ENCODE measurements at places on chromosomes 3 and 15.

GRCh38 chr15:82680200-82681102, 29.2 kb downstream of the AP3B2 start:
- no peak for DNase-seq

DNA sequence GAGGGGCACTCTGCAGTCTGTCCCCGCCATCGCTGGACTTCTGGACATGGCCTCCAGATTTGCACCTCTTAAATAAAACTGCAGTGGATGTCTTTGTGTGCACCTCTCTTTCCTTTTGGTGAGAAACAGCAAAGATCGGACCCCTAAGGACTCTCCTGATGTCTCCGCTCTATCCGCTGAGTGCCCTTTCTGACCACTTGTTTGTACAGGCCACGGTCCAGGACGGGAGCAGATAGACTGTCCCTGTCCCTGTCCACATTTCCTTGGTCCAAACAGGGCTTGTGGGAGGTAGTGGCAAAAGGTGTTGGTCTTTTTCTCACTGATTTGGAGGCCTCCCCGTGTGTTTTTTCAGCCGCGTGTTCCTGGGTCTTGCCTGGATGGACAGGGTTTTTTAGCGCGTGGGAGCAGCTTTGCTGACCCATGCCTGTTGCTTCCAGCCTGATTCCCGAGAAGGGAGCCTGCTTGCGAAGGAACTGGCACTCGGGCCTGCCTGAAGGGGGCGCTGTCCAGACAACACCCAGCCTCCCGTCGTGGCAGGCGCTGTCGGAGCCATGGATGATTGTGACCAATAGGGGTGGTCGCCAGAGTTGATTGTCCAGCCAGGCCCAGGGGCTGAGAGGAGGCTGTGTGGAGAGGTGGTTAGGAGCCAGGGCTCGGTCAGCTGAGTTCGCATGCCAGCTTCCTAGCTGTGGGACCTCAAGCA, 13.2 kb upstream of the STAB1 start:
- DNase-seq, result no peak

- no peak for DNase-seq
Measured at GRCh38 chr3:13845806-13846205, 34.1 kb downstream of the WNT7A start.

DNA sequence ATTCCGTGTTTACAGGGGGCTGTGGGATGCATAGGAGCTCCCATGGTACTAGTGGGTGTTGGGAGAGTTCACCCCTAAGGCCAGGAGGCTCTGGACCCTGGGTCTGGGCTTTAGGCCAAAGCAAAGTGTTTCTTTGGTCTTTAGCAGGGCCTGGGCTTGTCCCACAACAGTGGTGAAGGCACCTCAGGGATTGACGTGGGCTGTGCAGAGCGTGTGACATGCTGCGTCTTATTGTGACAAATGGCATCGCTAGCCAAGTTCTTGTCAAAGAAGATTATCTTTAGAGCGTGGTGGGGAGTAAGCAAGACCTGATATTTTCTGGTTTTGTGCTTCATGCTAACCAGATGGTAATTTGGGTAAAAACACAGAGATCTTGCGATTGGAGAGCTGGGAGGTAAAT, 170.1 kb downstream of the APBA2 start:
- DNase-seq, result no peak

DNA sequence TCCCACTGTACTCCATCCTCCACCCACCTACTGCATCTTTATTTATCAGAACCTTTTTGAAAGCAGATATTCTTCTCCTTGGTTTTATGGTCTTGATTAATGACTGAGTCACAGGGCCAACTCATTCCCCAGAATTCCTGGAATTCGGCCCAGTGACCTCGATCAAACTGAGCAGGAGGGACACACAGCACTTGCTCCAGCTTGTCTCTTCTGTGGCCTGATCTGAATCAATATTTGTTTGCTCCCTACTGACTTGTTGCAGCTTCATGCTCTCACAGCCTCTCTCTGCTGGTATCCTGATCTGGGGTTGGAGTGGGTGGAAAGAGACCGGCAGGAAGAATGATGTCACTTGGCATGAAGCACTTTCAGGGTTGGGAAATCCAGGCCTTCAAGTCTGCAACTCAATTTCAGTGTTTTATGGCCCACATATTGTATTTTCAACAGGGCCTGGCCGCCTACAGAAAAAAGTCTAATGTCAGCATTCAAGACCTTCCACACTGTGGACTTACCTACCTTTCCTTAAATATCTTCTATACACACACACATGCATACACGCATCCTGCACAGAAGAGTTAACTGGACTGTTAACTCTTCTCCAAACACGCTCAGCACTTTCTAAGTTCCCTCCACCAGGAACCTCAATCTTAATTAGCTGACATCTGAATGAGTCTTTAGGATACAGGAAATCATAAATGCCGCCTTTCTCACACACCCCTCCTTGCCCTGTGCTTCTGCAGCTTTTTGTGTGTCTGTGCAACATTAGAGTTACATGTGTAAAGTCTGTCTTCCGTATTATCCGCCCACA, 4.6 kb downstream of the ANXA2 start:
- DNase-seq, result peak; percentile 98

DNA sequence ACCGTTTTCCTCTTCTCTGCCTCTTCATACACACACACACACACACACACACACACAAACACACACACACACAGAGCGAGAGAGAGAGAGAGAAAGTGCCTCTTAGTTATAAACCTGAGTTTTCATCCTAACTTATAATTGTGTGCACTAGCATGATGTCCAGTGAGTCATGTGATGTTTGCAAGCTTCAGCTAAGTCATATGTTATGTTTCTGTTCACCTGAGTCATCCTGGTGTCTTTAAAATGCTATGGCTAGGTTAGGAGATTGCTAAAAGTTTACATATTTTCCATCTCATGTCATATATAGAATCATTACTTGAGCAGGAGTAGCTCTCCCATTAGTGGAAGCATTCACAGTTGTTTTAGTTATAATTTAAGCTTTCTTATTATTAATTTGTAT, 155.8 kb downstream of the EPHA6 start:
- DNase-seq, result no peak

GRCh38 chr15:31049111-31049510, 52.4 kb downstream of the TRPM1 start:
- no peak for DNase-seq

DNA sequence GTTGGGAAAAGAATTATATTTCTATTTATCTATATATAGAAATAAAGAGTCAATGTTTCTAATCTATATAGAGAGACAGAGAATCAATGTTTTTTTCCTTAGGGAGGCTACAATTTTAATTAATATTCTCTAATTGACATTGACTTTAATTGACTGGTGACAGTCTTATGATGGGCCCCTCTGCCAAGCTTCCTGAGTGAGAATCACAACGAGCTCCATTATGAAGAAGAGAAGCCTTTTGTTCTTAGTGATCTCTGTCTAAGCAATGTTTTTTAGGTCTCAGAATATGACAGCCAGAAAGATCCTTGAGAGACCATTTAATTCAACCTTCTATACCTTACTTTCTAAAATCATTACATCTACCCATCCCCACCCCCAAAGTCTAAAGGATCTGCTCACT, 70.9 kb downstream of the IGSF11 start:
- no peak for DNase-seq

DNA sequence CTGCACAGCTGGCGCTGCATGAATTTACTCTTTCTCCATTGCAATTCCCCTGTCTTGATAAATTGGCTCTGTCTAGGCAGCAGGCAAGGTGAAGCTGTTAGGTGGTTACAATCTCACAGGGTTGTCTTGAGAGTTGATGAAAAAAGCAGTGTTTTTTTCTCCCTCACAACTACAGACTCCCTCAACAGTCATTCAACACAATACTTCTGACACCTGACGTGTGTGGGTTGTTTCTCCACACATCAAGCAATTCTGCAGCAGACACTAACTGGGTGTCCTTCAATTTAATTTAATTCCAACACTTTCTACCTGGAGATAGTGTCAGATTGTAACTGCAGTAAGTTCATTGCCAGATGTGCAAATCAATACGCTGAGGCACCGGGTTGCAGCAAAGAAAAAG, 5.1 kb upstream of the SCAMP2 start:
- no peak for DNase-seq

DNA sequence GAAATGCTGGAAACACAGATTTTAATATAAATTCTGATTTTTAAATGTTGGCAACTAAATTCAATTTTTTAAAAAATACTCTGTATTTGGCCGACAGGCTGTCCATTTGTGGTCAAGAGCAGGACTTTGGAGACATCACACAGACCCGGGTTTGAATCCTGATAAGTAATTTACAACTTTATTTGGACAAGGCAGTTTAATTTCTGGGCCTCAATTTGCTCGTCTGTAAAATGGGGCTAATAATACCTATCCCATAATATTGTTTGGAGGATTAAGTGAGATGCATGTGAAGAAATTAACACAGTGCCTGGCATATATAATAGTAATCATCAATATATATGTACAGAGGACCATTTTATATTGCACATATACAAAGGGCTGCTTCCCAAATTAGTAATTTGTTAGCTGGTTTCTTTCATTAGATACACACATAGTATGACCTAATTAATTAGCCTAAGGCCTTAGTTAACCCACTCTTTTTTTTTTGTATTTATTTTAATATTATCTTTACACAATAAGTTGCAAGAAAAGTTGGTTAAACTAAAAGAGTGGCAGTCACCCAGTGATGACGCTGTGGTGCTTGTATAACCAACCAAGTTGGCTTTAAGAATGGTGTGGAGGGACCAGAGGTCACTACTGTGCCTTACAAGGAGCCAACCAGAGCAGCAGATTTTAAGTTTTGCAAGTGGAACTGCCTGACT, 665 bp downstream of the PIGB start:
- peak; percentile 22 for DNase-seq

DNA sequence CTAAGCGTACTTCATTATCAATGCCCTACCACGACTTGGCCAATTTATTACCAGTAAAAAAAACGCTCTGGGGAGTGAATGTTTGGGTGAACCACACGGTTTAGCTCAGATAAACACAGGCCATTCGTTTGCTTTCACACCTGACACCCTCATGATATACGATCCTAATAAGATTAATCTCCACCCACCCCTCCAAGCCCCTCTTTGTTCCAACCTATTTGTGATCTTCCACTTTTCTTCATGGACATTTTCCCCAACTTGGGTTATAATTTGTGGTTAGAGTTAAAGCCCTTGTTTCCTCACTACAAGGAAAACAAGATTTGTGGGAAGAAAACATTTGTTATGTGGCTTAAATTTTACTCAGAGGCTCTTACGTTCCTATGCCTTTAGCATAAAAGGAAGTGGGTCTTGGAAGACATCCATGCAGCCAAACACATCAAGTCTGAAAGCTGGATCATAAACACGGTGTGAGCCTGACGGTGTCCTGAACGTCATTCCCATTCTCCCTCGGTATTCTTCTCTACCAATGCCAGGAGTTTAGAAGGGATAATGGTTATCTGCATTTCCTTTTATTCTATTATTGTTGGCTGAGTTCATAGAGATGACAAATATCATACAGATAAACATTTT, 518.9 kb downstream of the NR2F2 start:
- peak; percentile 54 for DNase-seq

DNA sequence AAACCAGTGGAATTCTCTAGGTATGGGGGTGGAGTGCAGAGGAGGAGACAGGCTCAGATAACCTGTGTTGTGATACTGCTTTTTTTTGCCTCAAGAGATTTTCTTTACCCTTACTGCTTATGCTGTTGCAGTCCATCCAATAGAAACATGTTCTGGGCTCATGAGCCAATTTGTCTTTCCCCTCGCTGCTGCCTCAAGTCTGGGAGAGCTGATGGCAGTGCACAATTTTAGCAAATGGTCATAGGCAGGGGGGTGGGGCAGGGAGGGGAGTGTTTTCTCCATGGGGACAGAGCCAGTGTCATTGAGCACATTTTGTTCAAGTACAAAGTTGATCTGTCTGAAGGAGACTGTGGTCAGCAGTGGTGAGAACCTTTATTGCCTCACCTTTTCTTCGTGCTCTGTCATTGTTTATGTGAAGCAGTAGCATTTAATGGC, 134.9 kb downstream of the MBNL1 start:
- DNase-seq, result no peak

- peak; percentile 73 for DNase-seq
Measured at GRCh38 chr15:91055548-91056331, 33.3 kb upstream of the VPS33B start.

DNA sequence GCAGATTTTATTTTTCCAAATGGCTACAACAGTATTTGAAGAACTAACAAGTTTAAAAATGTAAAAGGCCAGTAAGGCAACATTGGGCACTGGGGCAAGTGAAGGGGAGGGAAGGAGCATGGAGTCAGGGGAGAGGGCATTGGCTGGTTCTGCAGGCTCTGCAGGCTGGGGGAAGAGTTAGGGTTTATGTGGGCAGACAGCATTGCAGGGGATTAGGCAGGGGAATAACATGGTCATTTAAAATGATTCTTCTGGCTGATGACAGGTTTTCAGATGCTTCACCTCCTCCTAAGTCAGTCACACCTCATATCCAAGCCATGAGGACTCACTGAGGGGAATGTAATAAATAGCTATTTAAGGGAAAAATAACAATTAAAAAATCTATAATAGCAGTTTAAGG, 52.6 kb downstream of the BTD start:
- DNase-seq, result no peak

DNA sequence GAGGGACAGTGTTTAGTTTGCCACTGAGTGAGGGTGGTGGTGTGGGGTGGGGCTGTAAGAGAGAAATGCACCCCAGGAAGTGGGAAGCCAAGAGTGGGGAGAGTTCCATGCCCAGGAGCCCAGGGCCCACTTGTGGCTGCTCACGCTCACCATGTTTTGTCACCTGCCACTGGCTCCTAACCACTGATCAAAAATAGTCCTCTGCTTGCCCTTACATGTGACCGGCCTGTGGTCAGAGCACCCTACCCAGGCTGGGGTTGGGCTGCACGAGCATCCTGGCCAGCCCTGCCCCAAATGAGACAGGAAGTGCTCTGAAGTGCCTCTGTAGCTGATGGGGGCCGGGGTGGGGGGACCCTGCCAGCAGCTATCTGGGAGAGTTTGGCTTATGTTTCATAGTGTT, 216.3 kb downstream of the RPLP1 start:
- no peak for DNase-seq

GRCh38 chr3:130779031-130779430, 32.4 kb upstream of the PIK3R4 start:
- no peak for DNase-seq

DNA sequence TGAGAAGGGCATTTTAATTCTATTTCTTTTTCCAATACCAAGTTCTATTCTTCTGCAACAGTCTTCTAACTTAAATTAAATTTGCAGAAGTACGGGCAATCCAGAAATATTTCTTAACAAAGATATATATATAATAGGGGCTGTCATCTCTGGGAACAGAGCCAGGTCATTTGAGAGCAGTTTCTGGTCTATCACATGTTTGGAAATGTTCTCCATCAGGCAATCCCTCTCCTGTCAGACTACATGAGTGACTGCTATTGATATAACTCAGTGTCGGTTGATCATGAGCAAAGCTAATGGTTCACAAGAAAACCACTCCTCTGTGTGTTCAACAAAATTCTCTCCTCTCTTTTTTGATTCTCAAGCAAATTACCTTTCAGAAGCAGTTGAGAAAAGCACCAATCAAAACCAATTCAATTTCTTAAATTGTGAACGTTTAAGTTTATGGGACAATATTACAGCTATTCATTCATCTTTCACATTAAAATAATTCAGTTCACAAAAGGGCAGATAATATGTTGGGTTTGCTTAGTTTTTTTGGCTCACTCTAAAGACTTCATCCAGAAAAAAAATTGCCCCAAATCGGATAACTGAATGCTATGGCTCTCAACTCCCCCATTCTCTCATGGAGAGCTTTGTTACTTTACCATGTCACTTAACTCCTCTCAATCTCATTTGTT, 152.9 kb upstream of the TGFBR2 start:
- DNase-seq, result no peak

All from A172 (cell line).